ENCODE measurements at places on chromosomes 11 and 22.

DNA sequence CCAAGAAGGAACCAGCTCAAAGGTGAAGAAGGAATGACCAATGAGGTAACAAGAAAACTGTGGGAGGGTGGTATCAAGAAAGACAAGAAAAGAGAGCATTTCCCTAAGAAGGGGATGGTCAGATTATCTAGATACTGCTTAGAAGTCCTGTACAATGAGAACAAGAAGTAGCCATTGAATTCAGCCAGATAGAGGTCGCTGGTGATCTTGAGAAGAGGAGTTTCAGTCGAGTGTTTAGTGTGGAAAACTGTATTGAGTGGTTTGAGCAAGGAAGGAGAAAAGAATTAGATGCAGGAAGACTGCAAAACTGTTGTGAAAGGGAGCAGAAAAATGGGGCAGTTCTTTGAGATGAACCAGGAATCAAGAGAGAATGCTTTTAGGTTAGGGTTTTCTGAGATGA lies 74.6 kb upstream of the FAT3 start:
- no peak for DNase-seq

DNA sequence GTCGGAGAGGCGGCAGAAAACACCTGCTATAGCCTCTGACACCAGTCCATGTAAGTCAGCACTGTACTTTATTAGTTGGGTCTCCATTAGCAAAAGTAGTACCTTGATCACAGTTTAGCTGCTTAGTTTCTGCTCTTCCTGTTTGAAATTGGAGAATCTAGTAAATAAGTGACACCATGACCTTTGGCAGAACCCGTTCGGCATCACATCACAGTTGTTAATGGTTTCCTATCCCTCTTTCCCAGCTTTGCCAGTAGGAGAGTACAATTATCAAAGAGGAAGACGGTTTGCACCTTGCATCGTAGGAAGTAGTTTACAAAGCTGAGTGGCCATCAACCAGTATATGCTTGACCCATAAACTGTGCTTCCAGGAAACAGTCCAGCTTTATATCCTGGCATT lies 101.8 kb downstream of the TRIM44 start:
- no peak for DNase-seq

- no peak for DNase-seq
Measured at GRCh38 chr11:10588904-10589303, 20.4 kb upstream of the LYVE1 start.

DNA sequence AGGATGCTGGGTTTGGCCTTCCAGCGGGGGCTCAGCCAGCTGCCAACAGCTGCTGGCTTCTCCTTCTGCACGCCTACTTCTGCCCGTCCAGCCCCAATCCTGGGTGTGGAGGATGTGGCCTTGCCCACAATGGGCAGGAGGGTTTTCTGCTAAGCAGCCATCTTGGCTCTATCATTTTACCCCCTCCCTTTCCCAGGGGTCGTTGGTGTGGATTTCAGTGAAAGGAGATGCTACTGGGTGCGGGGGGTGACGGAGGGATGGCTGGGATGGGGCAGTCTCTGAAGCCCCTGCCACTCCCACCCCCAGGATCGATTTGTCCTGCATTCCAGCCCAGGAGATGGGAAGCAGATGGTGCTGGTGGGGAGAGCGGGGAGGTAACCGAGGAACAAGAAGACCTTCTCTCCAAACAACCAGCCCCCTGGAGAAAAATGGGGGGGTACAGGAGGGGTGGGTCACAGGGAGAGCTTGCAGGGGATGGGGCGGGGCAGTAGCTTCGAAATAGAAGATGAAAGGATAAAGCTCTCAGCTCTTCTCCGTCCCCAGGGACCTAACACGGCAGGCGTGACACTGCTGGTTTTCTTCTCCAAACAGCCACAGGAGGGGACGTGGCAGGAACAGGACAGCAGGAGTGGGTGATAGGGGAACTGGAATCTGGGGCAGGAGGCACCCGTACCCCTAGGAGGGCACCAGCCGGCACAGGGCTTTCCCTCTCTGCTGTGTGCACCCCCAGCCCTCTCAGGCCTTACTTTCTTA lies 68.9 kb downstream of the NECTIN1 start:
- DNase-seq = no peak

GRCh38 chr11:117444256-117444655 lies 116.6 kb downstream of the CEP164 start:
- no peak for DNase-seq

- no peak for DNase-seq
Measured at GRCh38 chr11:77204754-77205466, 76.9 kb downstream of the MYO7A start.

GRCh38 chr11:18468961-18469360 lies 13.3 kb downstream of the LDHAL6A start:
- DNase-seq = no peak

Measured in head of caudate nucleus (tissue), 42 donors.